ENCODE measurements at places on chromosomes 3 and 15.

DNA sequence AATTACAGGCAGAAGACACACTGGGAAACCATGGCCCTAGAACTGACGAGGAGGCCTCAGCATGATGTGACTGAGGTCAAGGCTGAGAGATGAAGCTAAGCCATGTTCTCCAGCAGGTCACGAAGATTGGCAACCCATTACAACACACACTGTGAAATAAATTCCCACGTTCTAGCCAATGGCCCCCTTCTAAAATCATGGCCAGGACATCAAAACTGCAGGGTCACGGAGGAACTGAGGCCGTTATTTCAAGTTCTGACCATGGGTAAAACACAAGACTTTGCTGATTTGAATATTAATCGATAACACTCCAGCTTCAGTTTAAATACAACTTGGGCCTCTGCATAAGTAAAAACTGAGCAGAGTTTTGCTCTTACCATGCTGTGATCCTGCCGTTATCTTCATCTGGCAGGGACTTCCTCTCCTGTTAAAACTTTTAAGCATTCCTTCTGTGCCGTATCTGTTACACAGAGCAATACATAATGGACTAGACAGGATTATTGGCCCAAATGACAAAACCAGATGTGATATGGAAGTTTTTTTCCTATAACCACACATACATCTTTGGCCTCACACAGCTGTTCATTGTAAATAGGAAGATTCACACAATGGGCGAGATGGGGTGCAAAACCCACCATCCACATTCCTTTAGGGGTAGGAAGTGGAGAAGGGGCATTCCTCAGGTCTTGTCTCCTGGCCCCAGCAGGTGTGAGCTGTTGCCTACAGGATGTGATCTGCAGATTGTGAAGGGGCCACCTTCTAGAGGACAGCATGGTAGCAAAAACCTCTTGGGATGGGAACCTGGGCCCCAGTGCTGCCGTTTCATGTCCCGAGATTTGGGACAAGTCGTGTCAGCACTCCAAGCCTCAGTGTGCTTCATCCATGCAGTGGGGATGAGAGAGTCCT lies 207.4 kb downstream of the OPA1 start:
- DNase-seq: no peak

- DNase-seq: no peak
Measured at GRCh38 chr15:68316061-68316804, 38.7 kb downstream of the FEM1B start.

- no peak for DNase-seq
Measured at GRCh38 chr3:69842351-69842750, 103.1 kb downstream of the MITF start.

GRCh38 chr15:68389936-68390817 lies 41.8 kb downstream of the ITGA11 start:
- no peak for DNase-seq

DNA sequence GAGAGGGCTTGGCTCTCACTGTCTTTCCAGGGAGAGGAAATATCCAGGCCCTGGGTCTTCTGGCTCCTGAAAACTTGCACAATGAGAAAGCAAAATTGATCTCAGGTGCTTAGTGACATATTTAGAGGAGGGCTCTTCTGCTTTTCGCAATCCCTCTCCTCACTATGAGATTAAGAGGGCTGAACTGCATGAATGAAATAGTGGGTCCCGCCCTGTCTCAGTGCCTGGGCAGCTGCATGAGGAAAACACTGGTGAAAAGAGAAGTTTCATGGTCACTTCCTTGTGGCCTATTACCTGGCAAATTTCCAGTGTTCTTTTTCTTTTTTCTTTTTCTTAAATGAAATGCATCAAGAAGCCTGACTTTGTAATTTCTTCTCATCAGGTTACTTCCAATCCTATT lies 73.5 kb downstream of the TRAK1 start:
- no peak for DNase-seq

DNA sequence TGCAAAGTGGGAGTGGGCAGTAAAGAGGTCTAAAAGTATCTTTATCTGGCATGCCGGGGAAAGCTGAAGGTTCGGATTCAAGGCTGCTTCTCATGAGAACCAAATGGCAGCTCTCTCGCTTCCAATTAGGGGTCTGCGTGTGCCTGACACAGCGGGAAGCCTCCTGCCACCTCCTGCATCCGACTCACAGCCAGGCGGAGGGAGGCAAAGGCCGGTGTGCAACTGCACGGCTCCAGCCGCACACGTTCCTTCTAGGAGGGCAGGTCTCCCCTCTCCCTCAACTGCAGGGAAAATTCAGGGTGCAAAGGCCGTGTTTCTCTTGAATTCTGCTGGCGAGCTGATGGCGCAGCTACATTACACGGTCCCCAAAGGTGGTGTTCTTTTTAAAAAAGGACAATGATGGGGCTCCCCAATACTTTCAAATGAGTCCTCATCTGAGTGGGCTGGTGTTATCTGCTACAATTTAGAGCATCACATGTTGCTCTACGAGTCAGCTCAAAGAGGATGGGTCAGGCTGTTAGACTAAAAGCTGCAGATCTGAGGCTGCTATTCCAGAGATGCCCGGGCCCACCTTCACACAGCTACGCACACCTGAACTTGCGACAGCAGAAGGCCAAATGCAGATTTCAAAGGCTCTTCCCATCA lies 226.6 kb downstream of the ADAMTS17 start:
- DNase-seq: no peak

GRCh38 chr3:112376992-112377391 lies 44.0 kb downstream of the CD200 start:
- no peak for DNase-seq

DNA sequence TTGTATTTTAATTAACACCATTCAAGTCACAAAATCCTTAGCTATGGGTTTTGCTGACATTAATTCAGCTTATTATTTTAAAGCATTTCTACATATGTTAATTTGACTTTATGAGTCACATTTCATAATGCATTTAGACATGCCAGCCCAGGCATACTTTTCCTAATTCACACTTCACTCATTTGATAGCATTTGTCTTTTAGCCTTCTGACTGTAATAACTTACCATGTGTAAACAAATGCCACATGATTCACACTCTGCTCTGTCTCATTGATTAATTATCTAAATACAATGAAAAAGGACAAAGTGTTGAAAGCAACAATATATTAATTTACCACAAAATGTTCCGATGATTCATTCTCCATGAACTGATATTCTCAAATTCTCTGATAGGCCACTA lies 927.8 kb upstream of the EPHA6 start:
- no peak for DNase-seq

- no peak for DNase-seq
Measured at GRCh38 chr3:55893045-55893664, 406.0 kb upstream of the WNT5A start.

GRCh38 chr3:55664387-55664786 lies 177.3 kb upstream of the WNT5A start:
- DNase-seq: no peak

GRCh38 chr15:27592036-27592760 lies 506.9 kb downstream of the OCA2 start:
- DNase-seq: no peak

DNA sequence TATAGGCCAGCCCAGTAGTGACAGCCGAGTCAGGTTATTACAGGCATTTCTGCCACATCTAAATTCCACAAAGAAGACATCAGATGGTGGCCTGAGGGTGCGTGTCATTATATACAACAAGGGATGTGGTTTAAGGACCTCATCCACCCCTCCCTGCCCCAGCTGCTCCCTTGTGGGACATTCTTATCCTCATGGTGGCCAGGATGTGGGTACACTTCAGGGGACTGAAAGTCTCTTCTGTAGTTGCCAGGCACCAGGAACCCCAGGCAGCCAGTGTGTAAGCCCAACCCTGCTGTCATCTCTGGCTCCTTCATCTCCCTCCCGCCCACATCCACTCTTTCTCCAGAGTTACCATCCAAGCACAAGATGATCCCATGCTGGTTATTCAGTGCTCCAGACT lies 224.9 kb upstream of the TOPAZ1 start:
- DNase-seq: no peak

- no peak for DNase-seq
Measured at GRCh38 chr3:72628065-72628464, 220.2 kb downstream of the SHQ1 start.

DNA sequence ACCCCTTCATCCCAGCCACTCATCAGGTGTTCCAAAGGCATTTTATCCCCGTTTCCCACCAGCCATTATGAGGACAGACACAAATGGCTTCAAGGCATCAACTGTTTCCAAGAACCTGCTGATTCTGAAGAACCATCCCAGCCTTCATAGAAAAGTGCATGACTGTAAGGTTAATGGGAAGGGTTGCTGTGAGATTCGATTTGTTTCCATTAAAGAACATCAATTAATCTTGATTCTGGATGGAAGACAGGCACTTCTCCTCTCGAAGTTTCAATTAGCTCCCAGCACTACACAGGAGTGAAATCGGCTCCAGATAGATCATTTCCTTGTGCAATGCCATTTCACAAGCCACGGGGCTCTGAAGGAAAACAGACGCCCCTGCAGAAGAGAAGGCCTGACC lies 25.8 kb downstream of the SRGAP3 start:
- DNase-seq: no peak

- DNase-seq: no peak
Measured at GRCh38 chr3:29145360-29145759, 135.5 kb upstream of the RBMS3 start.

- no peak for DNase-seq
Measured at GRCh38 chr3:134563601-134564000, 77.7 kb downstream of the CEP63 start.

GRCh38 chr3:32245200-32245599 lies 6.7 kb downstream of the CMTM8 start:
- no peak for DNase-seq

- no peak for DNase-seq
Measured at GRCh38 chr3:133157716-133158115, 119.5 kb downstream of the TMEM108 start.

- DNase-seq: no peak
Measured at GRCh38 chr3:196458063-196458462, 25.8 kb upstream of the UBXN7 start.

GRCh38 chr15:82533801-82534200 lies 6.5 kb downstream of the RPS17 start:
- no peak for DNase-seq

DNA sequence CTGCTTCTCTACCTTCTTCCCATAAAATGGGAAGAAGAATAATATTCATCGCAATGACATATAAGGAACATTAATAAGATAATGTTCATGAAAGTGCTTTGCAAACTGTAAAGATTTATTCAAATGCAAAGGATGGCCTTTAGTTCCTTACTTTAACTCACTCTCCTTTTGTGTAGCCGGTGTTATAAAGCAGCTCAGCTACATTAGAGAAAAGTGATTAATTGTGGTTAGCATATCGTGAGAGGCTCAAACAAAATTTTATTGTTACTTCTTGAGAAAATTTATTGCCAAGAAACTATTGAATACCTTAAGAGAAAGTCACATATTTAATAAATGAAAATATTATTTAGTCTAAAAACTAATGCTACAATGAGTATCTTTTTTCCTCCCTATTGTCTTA lies 250.7 kb upstream of the NR2E3 start:
- no peak for DNase-seq

Measured in T-helper 22 cell (primary cell).